Fibroblast of skin of right quadriceps (primary cell): ENCODE measurements at places on chromosomes 6 and 20.

DNA sequence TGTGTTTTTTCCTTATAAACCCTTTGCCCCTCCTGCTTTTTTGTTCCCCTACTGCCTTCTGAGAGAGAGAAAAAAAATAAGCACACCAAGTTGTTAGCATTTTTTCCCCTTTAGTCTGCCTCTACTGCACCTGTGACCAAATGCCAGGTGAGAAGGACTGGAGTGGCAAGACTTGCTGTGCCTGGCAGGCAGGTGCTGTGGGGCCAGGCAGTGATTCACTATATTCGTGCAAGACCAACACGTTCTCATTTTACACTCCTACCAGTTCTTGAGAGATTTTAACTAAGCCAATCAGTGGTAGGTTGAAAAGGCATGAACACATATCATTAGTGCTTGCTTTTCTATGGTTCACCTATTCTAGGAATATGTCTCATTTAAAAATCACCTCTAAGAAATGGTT, 109.7 kb downstream of the FIG4 start:
- DNase-seq, result no peak

- no peak for DNase-seq
These were observed 14.1 kb upstream of the KCNG1 start for GRCh38 chr20:51036827-51037531.

GRCh38 chr6:148599967-148600426, 146.8 kb upstream of the UST start:
- no peak for DNase-seq

DNA sequence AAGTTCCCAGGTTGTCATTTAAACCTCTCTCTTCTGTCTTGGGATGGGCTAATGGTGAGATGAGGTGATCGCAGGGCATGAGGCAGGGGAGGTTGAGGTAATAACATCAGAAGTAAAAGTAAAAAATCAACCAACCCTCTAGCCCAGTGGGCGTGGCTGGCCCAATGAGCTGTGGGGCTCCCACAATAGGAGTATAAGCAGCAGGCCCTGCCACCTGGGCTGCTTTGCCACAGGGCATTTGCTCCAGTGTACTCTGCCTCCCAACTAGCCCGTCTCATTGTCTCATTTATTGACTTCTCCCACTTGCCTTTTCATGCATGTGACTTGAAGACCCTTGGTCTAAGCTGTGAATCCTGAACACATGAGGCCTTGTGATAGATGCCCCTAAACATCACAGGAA, 62.8 kb downstream of the PHACTR3 start:
- no peak for DNase-seq

GRCh38 chr20:7629880-7630279, 310.4 kb downstream of the HAO1 start:
- DNase-seq, result peak; percentile 13

DNA sequence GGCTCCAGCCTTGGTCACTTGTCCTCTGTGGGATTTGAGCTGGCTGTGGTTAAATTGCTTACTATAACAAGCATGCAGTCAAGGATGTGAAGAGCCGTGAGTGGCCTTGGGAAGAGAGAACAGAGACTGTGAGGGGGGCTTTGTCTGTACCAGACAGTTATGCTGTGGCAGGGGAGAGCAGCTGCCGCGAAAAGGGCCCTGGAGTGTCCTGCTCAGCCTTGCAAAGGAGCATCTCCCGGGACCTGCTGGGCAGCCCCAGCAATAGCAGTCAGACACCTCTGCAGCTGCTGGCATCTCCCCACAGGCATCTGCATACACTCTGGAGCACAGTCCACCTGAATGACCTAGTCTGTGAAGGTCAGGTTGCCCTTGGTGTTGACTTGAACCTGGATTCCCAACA, 6.3 kb downstream of the EBF4 start:
- no peak for DNase-seq

DNA sequence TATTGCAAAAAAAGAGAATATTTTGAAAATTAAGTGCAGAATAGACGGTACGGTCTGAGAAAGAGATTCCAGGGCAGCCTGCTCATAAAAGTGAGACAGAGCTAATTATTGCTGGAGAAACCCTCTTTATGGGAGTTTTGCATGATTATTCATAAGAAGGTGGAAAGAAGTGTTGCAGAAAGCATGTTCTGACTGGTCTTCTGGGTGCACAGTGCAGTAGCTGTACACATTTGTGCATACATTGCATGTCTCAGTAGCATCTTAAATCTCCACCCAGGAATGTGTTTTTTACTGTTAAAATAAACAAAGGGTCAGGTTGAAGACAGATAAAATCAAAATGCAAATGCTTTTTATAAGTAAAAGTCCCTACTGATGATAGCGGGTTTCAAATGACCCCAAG, 1813.6 kb upstream of the DEFB115 start:
- DNase-seq, result no peak

DNA sequence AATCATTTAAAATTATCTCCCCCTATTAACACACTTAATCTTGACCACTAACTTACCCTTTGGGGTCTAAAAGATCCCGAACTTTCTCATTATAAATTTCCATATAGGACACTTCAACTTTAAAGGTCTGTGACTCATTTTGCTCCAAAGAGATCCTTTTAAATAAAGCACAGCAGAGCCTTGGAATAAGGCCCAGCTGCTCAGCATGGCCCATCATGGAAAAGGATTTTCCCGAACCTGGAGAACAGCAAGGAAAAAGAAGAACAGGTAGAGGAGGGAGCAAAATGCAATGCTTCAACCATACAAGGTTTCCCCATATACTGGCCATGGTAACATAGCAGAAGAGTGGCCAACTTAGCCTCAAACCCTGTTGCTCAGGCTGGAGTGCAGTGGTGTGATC, 132.1 kb downstream of the KIF13A start:
- DNase-seq, result no peak

DNA sequence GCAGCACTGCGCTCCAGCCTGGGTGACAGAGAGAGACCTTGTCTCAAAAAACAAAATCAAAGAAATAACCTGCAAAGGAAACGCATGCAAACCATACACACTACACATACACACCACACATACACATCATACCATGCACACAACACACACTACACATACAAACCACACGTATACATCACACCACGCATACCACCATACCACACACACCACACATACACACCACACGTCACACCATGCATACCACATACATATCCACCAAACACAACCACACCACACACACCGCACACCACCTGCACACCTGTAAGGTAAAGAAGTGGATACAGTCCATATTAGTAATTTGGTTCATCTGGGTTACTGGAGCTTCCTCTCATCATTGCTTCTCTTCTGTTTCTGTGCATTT, 32.3 kb upstream of the F13A1 start:
- no peak for DNase-seq

- no peak for DNase-seq
These were observed 46.2 kb downstream of the LRRN4 start for GRCh38 chr20:6007529-6008103.

DNA sequence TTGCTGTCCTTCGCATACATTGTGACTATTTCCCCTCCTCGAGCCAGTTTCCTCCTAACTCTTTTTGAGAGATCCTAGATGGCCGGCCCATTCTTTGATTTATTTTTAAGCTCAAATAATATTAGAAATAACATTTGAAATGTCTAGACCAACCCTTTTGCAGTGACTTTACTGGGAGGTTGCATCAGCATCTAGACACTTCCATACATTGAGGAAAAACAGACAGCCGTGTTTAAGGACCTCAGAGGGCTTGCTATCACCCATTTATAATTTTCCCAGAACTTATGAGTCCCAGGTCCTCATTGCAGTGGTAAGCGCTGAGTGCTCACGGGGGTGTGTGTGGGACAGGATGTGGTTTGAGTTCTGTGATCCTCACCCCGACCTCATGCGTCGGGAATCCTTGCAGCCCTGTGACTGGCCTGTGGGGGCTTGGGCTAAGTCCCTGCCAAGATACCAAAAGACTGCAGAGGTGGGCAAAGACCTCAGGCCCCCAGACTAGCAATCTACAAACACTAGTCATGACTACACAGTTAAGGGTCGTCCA, at the start of gene GPX5:
Gene GPX5, plus strand, starts transcription at position 386 of the 544 bp plus-strand sequence. Its CDS starts 133 bp downstream, at position 519.
- peak; percentile 4 for DNase-seq

GRCh38 chr6:137867685-137868509, 838 bp downstream of the TNFAIP3 start:
- no peak for DNase-seq

DNA sequence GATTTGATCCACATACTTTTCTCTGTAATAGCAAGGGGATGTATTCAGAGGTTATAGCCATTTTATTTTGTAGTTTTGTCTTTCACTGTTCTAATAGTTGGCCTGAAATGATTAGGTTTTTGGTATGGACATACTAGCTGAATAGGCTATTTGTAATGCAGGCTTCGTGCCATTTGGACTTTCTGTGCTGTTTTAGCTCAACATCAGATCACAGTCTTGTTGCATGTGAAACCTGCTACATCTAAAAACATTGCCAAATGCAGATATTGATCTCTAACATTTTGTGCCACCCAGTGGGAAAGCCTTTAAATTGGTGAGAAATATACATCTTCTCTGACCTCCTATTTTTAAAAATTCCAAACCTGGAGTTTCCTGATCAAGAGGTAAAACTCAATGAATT, 157.5 kb upstream of the SCGN start:
- DNase-seq, result no peak

GRCh38 chr20:23225407-23226060, 125.1 kb upstream of the NXT1 start:
- peak; percentile 72 for DNase-seq

GRCh38 chr20:7189231-7189630, 421.7 kb downstream of the BMP2 start:
- peak; percentile 24 for DNase-seq

DNA sequence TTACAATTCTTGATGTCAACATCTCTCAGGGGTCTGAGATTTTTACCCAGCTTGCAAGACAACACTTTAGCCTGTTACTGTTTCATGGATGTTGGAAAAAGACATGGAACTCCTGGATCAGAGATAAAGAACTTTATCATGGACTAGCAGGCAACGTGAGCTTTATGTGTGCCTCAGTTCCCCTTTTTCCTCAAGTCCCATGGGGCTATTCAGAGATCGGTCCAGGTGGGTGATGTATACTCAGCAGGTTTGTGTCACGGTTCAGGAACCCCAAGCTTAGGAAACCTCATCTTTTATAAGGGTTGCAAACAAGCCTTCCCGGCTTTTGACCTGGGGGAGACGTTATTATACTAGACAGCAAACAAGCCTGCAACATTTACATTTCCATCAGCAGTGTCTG, 15.0 kb downstream of the AFG1L start:
- DNase-seq, result no peak

DNA sequence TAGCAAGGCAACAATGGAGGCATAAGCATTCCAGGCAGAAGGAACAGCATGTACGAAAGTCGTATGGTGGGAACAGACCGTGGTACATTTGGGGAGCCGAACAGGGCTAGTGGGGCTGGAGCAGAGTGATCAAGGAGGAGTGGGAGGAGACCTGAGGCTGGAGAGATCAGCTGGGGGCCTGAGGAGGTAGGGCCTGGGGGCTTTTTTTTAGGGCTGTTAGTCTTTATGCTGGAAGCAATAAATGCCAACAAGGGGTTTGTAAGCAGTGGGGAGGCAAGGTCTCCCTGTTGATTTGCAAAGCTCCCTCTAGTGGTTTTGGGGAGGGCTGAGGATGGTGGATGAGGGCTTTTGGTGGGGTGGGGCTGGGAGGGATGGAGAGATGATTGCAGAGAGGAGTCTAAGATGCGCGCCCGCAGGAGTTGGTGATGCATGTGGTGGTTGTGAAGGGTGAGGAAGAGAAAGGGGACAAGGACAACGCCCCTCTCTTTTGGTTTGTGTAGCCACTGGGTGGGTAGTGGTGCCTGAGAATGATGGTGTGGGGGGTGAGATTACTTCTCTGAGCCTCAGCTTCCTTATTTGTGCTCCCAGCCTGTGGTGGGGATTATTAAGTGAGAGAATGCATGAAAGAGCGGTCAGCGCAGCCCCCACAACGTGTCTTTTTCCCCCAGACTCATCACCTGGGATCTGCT, 74.1 kb upstream of the TOX2 start:
- peak; percentile 19 for DNase-seq

DNA sequence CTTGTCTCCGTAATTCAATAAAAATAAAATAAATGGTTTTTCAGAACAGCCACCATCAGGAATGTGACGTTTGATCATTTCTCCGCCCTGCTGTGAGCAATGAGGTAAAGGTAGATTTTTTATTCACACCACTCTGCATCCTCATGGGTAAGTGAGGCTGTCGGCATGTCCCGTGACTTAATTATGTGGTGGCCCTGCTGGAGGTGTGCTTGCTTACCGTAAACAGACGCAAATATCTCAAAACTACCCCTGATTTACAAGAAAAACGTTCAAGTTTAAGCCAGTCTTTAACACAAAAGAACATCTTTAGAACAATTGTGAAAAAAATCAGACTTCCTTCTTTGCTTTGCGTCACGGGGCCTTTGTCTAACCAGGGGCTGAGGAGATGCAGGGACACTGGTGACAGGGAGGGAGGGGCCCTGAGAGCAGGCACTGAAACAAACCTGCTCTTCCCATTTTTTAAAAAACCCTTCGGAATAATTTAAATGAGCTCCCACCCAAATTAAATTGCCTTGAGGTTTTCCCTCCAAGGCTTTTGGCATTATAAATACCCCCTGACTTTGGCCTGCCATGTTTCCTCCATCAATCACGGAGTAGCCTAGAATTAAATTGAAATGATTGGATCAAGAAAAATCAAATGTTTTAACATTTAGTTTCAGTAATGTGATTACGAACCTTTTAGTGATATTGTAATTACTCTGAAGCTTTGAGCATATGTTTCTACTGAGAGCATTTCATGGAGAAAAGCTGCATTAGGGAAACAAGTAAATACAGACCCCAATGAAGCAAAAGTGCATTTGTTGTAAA, 13.4 kb downstream of the PRKN start:
- DNase-seq, result no peak

DNA sequence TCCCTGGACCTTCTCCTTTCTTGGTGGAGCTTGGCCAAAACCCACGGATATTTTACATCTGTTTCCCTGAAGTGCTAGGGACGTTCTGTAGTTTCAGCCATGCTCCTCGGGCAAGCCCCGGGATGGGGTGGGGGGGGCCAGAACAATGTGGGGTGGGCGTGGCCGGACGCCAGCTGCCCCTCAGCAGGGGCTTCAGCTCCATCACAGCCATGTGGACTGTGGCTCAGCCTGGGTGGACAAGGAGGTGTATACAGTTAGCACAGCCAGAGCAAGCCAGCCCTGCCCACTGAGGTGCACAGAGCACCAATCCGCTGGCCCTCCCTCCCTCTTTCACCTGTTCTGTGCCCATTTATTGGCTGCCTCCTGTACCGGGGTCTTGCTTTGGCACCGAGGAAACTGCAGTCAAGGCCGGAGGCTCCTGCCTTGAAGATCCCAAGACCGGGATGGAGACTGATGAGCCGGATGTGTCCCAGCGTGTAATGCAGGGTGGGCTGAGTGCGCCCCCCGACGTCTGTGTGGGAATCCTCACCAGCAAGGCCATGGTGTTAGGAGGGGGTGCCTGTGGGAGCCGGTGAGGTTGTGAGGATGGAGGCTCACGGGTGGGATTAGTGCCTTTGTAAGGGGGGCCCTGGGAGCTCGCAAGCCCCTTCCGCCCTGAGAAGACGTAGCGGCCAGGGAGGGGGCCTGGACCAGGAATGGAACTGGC, 28.0 kb downstream of the FRMD1 start:
- peak; percentile 31 for DNase-seq

GRCh38 chr20:43385914-43386313, 71.8 kb upstream of the SRSF6 start:
- DNase-seq, result no peak
